ENCODE measurements at places on chromosomes 16 and 17. TPM values are rescaled to one million over a fixed set of nuclear protein-coding genes. Genes with fewer than 3 reads are reported as not detected.

Gene FBXW10B
- total RNA-seq, result 0.28 TPM

Gene OMG
- total RNA-seq, result not detected

Gene GPRC5B
- total RNA-seq, result 2.2 TPM

Gene FOXJ1
- total RNA-seq, result not detected

Gene PRRT2
- total RNA-seq, result 0.90 TPM

Gene C17orf107
- total RNA-seq, result 0.56 TPM

Gene KRT14
- total RNA-seq, result not detected

Gene CCDC43
- total RNA-seq, result 46.4 TPM
